Stimulated activated CD8-positive, alpha-beta memory T cell treated with anti-CD3 and anti-CD28 coated beads, Interleukin-7, amount 100 ng/mL, for 4 hours (primary cell): ENCODE measurements at places on chromosomes 1 and 21.

DNA sequence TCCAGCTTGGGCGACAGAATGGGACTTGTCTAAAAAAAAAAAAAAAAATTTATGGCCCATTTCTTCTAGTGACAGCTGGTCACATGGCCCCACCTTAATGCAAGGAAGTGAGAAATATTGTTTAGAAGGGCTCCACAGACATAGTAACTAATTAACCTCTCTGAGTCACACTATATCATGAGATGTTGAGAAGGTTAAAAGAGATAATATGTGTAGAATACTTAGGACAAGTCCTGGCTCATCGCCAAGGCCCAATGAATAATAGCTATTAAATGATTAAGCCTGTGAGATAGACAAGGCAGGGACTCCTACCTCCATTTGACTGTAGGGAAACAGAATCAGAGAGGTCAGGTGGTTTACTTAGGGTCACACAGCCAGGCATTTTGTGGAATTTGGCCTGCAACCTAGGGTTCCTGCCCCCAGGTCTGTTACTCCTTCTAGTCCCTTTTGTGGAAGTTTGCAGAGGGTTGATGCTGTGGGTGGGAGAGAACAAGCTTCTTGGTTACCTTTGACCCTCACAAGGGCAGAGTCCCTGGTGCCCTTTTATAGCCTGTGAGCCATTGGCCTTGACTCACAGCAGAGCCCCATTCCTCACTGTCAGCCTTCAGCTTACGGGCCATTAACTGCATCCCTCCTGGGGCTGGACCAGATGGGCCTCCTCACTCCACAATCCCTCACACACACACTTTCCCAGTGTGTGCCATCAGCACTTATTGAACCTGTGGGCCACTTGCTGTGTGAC is 48.5 kb downstream of the OPRD1 start:
- no peak for DNase-seq

GRCh38 chr1:30759718-30760281 is 2.2 kb upstream of the LAPTM5 start:
- DNase-seq: no peak

GRCh38 chr1:41626616-41627375 is 142.3 kb upstream of the EDN2 start:
- peak; percentile 46 for DNase-seq

- DNase-seq: no peak
Measured at GRCh38 chr1:31927661-31927980, 10.5 kb downstream of the PTP4A2 start.

GRCh38 chr1:231970684-231971083 is 344.1 kb downstream of the DISC1 start:
- DNase-seq: no peak

DNA sequence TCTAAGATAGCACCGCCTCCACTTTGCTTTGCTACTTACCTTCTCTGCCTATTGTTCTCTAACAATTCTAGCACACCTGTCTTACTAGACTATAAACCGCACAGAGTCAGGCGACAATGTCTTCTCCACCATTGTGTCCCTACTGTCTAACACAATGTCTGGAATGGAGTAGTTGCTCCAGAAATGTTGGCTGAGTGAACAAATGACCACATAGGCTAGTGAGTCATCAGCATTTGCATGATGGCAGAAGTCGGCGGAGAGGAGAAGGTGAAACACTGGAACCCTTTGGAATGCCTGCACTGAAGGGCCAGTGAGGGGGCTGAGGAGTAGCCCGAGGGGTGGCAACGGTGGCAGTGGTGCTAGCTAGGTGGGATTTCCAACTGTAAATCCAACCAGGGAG is 14.0 kb upstream of the PABPC4 start:
- DNase-seq: no peak

- no peak for DNase-seq
Measured at GRCh38 chr1:175343945-175344344, 151.4 kb upstream of the KIAA0040 start.

DNA sequence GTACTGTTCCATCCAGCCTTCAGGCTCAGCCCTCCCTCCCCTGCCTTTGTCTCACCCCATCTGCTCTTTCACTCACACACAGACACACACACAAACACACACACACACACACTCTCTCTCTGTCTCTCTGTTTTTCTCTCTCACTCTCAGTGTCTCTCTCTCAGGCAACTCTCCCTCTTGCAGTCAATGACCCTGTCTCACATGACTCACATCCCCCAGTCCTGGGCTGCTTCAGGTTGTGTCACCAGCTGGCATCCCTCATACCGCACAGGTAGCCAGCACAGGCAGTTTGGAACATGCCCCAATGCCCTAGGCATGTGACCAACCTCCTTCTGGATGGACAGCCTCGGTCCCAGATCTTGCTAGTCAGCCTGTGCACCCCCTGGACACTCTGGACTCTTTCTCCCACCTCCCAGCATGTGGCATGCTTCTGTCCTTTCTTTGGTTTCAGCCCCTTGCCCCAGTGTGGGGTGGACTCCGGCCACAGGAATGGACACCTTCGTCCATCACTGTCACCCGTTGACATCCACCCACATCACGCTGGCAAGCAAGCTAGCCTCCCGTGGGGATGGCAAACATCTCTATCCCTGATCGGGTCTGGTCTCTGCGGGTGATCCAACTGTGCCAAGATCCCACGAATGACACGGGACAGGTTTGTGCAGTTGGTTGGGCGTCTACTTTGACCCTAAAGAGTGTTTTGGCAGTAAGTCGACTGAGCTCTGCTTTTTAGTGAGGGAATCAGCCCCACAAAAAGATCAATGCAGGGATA is 23.4 kb upstream of the FCGR2A start:
- DNase-seq: no peak

DNA sequence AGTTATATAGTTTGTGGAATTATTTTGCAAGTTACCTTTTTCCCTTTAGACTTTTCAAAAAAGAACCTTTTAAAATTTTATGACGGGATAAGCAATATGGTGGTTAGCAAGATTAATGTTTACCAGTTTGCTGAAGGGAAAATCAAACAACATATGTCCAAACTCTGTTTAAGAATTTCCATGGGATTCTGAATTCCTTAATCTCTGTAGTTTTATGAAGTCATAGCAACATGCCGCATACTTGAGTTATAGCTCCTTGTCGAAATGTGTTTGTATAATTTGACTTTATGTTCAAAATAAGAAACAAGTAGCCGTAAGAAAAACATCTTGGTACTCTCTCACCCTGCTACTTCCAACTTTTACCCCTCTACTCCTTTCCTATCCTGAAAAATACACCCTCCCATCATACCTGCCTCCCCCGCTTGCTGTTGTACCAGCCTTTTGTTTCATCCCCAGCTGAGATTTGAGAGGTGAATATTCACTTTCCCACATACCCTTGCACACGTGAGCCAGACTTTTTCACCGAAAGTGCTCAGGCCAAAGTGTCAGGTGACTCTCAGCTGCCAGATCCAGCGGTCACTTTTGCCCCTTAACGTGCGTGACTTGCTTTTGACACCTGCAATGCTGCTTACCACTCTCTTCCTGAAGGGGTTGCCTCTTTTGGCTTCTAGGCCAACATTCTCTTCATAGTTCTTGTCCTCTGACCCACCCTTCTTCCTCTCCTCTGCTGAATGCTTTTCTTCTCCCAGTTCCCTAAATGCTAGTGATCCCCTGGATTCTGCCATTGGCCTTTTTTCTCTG is 83.5 kb upstream of the ZNF326 start:
- no peak for DNase-seq

- no peak for DNase-seq
Measured at GRCh38 chr1:101388904-101389546, 152.2 kb downstream of the S1PR1 start.

- no peak for DNase-seq
Measured at GRCh38 chr21:34157521-34157920, 84.1 kb downstream of the MRPS6 start.

DNA sequence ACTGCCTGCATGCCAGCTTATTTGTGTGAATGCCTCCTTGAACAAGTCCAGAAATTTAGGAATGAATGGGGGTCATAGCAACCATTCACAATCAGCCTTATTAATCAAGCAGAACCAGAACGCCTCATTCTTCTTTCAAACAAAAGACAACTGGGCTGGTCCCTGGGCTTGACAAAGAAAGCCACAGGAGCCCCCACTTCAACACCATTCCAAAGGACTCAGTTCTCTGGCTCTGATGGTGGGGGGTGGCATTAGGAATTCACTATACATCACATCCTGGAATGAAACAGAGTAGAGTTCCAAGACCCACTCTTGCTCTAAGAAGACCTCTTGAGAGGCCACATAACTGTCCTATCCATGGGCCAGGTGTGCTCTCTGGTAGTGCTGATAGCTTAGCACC is 186.6 kb upstream of the ST6GALNAC5 start:
- no peak for DNase-seq

- no peak for DNase-seq
Measured at GRCh38 chr1:232384171-232384883, 245.6 kb downstream of the SIPA1L2 start.

DNA sequence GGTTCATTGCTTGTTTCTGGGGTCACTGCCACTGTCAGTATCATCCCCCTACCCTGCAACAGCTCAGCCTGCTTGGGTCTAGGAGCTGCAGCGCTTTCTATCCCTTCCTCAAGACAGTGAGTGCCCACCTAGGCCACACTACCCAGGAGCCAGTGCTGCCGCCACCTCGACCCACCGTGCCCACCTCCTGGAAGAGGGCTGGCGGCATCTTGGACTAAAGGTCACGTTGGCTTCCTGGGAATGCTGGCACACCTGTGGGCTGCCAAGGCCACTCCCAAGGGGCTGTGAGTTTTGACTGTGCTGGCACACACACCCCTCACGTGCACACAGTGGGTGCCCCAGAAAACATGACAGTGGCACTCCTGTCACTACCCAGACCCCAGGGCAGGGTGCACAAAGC is 22.1 kb downstream of the CRYAA start:
- no peak for DNase-seq

- no peak for DNase-seq
Measured at GRCh38 chr1:242890192-242890741, 364.8 kb downstream of the CEP170 start.

- DNase-seq: no peak
Measured at GRCh38 chr1:27446496-27447020, 43.4 kb downstream of the WASF2 start.

DNA sequence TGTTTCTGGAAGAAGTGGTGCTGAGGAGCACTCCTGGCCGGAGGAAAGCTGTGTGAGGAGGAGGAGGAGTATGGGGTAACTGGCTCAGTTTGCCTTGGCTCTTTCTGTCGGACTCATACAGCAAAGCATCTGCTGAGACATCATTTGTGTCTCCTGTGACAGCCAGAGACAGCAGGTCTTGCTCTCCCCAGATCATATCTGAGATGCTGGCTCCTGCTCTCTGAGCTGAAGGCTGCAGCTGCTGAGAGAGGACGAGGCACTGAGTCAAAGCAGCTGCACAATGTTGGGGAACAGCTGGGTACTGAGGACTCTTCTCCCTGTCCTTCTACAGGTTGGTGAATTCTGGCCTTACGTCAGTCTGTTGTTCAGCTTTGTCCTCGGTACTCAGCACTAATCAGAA is 14.3 kb downstream of the OR2B11 start:
- DNase-seq: no peak

GRCh38 chr1:207115269-207115668 is 11.2 kb downstream of the C4BPA start:
- no peak for DNase-seq

DNA sequence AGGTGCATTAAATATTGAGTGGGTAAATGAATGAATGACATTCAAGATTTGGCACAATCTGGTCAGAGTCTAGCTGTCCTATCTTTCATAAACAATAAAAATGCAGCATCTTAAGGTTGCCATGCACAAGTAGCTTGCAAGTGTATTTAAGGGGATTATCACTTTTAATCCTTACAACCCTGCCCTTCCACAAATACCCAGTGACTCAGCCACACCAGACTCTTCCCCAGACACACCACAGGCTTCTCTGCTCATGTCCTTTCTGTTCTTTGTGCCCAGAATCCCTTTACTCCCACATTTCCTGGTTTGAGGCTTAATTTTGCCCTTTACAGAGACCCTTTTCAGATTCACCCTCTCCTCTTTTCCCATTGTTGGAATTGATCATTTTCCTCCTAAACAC is 59.8 kb downstream of the KIRREL1 start:
- no peak for DNase-seq

- DNase-seq: no peak
Measured at GRCh38 chr1:87524021-87524754, 195.5 kb downstream of the LMO4 start.

- no peak for DNase-seq
Measured at GRCh38 chr1:29878501-29878900, 642.2 kb downstream of the PTPRU start.

DNA sequence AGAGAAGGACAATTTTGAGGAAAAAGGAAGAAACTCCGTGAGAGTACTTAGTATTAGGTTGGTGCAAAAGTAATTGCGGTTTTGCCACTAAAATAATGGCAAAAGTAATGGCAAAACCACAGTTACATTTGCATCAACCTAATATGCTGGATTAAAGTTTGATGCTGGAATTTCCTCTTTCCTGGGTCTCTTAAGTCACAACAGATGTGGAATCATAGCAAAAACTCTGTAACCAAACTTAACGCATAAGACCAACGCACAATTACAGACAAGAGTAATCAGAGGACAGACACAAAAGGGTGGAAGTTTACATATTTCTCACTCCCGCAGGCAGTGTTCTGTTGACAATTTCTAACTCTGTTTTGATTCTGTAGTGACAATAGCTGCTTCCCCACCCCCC is 182.4 kb downstream of the BACH1 start:
- no peak for DNase-seq

DNA sequence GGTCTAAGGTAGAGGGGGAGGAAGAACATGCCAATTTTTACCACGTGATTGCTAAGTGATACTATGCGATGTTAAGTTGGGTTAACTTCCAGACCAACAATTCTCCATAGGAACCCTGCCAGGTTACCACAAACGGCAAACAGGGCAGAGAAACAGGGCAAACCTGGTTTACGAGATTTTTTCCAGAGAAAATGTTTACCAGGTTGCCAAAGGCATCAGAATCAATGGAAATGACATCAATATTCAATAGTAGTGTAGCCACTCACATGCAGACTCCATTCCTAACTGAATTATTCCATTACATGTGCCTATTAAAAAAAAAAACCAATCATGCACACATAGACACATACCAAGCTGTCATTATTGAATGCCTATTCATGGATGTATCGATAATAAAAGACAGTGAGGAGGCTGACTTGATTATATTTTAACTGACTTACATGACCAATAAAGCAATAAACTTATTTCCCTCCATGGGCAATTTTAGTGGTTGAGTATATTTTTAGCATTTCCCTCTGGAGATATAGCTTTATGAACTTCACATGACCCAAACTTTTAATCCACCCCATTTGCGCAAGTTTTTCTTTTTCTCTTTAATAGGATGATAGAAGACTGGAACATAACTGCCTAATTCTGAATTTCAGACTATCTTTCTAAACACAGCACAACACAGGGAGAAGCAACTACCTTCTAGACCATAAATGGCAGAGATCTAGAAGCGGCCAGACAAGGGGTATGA is 40.5 kb upstream of the KCNE1 start:
- DNase-seq: no peak

GRCh38 chr1:32701951-32702598 is 495 bp downstream of the SYNC start:
- no peak for DNase-seq

DNA sequence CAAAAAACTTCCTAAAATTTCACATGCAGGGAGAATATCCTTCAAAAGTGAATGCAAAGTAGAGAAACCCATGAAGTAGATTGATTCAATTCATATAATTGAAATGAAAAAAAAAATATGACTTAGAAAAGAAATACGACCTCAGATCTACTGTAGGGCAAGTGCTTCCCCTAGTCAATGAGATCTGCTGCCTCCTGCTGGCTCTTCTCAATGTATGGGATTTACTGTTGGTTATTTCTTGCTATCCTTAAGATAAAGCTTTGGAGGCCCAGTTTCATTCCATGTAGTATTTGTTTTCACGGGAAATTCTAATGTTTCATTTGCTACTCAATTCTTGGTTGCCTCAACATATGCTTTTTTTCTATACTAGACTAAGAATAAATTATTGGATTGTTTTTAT is 46.2 kb downstream of the ZNF648 start:
- DNase-seq: no peak
